MCF 10A (cell line): ENCODE measurements at places on chromosomes 3 and 15.
A peak's percentile ranks its signal among the peaks of the same experiment; 100 is the strongest.

GRCh38 chr3:19250959-19251610, 102.8 kb downstream of the KCNH8 start:
- no peak for DNase-seq

- DNase-seq = no peak
Observed at GRCh38 chr15:74297887-74298286, 61.8 kb downstream of the CCDC33 start.

- no peak for DNase-seq
Observed at GRCh38 chr3:132723024-132723950, 1.1 kb upstream of the NPHP3 start.

GRCh38 chr3:40631341-40631995, 106.7 kb downstream of the ZNF621 start:
- DNase-seq = no peak

- no peak for DNase-seq
Observed at GRCh38 chr3:72361990-72362389, 486.3 kb downstream of the SHQ1 start.

- no peak for DNase-seq
Observed at GRCh38 chr15:98501192-98501591, 147.1 kb upstream of the IGF1R start.

GRCh38 chr3:39209329-39209970, 17.1 kb upstream of the XIRP1 start:
- no peak for DNase-seq

DNA sequence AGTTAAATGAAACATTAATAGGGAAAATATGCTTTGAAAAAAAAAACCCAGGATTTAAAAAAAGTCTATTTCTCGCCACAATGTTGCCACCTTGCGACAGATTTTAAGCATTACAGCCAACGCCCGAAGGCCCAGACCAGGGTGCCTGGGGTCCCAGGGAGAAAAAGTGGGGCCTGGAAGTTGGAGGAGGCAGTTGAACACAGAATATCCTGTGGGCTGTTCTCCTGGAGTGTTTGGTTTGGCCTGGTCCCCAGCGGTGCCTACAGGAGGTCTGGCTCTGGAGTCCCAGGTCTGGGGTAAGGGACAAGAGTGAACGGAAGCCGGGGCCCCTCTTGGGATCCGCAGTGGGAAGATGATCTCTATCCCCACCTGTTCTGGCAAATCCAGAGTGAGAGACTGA, 3.4 kb downstream of the RNU6-1 start:
- peak; percentile 54 for DNase-seq

DNA sequence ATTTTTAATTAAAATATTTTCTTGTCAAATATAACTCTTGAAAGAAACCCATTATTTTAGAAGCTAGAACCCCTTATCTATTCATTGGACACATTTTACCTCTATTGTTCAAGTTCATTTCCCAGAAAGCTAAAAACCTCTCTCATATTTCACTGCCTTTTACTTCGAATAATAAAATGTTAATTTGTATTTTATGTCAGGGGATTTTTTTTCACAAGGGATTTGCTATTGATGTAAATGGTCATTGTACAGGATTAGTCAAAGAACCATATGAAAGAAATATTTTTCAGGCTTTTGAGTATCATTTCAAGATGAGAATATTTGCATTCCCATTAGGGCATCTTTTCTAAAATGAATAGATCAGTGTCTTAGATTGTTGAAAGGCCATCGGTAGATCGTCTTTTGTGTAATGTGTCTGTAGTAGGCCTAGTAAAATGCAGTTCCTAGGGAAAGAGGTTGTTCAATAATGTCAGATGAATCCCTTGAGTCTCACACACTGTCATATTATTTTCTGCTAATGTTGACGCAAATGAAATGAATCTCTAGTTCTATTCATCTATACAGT, 114.5 kb downstream of the ROBO1 start:
- no peak for DNase-seq

- no peak for DNase-seq
Observed at GRCh38 chr3:50339485-50340146, 1.0 kb downstream of the RASSF1 start.

DNA sequence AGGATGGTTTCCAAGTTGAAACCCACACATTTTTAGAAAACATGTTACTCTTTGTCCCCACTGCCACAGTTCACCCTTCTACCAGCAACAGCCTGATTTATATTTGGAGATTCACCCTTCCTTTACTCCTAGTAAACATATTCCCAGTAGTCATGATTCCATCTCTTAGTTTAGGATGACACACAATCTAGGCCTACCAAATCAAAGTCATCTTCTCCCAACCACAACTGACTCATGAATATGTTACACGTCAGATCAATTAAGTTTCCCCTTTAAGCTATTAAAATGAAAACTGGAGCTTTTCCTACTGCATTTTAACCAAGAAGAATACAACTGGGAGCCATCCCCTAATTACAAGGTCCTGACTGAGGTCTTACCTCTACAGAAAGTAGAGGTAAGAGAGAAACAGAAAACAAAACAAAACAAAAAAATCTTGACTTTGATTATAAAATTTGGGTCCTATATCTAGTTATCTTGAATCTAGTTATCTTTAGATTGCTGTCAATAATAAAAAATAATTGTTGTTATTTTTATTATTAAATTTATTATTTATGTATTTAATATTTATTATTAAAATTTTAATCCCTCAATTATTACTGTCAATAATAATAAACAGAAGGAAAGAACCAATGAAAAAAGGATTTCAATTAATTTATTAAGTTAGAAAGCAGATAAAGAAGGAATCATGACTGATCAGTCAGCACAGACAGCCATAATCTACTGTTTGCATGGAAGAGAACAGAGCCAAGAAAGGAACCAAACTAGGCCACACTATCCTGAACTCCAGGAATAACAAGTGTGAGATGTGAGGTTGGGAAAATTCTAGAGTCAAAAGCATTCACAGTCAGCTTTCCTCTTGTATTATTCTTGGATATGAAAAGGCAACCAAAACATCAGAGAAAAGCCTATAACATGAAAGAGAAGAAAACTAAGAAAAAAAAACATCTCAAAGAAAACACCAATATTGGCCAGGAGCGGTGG, 12.5 kb downstream of the DPH6 start:
- DNase-seq = no peak

DNA sequence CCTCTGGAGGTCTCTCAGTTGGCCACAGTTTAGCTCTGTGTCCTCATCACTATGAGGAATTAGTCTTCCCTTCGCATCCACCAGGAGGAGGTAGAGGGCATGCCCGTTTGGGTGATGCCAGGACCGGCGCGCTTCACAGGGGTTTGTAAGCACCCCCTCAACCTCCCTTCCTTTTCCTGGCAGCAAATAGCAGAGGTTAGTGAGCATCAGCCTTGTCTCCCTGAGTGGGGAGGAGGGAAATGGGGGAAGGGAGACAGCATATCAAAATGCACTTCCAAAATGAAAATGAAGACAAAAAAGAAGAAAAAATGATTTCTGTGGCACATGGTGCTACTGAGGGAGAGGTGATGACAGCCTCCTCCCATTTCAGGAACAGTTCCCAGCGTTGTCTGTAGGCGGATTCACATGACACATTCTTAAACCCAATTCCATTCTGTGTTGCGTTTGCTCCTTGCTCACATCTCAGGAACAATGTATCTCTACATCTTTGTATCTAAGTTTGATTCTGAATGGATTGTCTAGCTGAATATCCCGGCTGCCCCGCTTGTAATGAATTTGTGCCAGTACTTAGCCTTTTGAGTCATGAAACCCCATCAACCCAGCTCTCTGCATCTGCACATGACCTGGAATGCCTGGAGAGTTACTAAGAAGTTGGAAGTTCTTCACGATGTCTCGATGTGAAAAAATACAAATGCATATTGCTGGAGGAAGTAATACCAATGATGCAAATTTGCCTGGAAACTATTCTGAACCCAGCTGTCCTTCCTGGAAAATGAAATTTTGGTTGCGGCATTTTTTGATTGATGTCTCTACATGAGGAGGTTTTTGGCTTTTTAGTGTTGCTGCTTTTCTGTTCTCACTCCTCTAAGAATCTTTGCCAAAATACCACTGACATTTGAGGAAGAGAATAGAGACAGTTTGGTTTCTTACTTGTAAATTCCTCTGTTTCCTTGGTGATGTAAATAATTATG, 45.2 kb downstream of the TYRO3 start:
- DNase-seq = peak; percentile 81

- DNase-seq = no peak
Observed at GRCh38 chr15:27183201-27183600, 212.2 kb downstream of the GABRG3 start.

DNA sequence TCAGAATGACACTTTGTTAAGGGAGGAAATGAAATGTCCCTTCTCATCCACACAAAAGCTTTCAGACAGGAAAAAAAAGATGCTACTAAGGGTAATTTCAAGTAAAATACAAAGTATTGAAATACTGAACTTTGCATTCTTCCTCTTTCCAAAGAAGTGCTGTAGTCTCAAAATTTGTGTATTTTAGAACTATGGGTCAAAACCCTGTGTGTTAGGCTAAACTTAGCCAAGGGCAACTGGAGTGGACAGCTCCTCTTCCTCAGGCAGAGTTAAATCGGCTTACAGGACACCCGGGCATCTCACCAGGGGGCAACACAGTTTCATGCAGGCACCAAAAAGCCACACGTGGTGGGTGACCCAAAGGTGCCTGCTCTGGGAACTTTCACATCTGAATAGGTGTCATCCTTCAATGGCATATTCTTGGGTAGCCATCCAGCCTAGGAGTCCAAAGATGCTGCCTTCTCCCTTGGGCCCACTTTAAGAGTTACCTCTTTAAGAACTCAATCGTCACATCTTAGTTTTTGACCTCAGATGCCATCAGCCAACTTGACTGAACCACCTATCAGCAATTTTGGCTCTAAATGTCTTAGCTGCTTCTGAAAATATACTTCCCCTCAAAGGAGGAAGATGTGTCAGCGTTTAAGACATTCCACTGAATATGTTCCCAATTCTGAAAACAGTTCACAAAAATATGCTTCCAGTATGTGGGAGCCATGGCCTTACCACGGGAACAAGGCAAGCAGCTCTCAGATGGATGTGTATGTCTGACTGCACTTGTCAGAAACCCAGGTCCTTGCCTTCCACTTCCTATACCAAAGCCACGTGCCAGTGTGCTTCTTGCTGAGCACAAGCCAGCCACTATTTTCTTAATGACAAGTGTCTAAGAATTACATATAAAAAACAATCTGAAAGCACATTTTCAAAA, 32.2 kb upstream of the MUC13 start:
- DNase-seq = no peak

GRCh38 chr3:148863297-148863696, 1.8 kb upstream of the CPA3 start:
- DNase-seq = no peak

GRCh38 chr15:92393980-92394308, 263 bp downstream of the ST8SIA2 start:
- DNase-seq = no peak

DNA sequence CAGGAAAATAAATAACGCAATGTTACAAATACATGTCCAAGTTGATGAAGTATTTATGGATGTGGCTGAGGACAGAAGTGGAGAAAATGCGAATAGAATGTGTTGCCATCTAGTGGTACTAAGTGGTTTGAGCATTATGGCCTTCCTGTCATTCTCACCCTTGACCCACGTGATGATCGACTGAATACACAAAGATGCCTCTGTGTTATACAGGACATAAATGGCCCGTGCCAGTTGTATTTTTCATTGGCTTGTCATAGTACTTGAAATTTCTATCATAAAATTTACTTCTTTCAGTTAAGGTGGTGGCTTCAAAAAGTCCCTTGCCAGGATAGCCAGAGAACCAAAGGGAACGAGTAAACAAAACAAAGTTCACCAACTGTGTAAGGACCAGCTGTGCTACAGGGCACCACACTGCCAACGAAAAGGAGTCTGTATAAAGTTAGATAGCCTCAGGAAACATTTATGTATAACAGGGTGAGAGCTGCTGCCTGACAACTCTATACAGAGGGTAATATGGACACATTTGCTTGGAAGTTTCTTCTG, 103.7 kb downstream of the MYH15 start:
- peak; percentile 59 for DNase-seq

GRCh38 chr3:15557511-15557946, 36.0 kb upstream of the COLQ start:
- DNase-seq = peak; percentile 82

DNA sequence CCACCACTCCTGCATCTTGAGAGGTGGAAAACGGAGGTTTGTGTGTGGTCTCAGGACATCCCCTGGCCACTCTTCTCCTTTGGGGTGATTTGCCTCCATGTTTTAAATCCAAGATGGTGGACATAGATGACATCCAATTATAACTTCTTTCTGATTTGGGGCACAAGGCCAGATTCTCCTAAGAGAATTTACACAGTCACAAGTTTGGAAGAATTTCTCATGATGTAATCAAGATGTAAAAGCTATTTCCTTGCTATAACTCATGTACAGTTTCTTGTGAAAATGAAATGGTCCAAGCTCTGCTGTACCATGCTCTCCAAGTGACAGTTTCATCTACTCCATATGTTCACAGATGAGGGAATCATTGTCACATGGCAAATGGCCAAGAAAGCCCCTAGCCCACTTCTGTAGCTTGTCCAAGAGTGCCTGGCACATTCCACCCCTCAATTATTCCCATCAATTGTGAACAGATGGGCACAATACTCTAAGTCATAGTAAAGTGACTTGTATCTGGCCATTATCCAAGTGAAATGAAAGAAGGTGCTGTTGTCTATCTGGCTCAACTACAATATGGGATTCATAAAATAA, 134.6 kb upstream of the ROPN1 start:
- no peak for DNase-seq

DNA sequence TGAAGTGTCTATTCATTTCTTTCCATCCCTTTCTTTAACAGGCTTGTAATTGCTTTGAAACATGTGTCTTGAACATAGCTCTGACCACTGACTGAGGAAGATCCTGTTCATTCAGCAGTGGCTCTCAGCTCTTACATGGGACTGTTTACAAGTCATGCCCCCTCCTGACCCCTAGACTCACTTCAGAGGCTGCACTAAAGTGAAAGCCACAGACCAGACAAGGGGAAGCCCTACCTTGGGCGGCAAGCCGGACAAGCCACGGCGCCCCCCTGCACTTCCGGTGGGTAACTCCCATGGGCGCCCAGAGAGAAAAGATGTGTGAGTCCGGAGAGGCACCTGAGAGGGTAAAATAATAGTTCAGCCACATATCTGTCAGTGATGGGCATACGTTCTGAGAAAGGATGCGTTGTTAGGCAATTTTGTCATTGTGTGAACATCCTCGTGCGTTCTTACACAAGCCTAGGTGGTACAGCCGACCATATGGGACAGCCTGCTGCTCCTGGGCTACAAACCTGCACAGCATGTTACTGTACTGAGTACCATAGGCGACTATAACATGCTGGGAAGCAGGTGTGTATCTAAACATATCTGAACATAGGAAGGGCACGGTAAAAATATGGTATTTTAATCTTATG, 116.2 kb downstream of the CHSY1 start:
- no peak for DNase-seq

GRCh38 chr3:32602206-32602605, 31.5 kb upstream of the DYNC1LI1 start:
- DNase-seq = no peak

DNA sequence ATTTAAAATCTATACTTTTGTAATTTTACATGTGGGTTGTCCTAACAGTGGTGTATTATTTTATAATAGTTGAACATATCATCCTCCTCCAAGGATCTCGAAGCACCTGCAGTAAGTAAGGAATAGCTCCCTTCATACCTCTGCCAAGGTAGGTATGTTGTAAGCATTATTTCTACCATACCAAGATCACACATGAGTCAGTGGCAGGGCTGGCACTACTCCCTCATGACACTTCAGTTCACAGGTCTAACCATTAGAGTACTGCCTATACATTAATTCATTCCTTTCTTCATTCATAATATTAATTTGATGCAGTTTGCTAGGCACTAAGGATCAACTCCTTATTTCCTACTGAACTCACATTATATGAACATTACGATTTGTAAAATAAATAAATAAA, 11.9 kb upstream of the LEKR1 start:
- peak; percentile 72 for DNase-seq
